Karpas-422 (cell line): ENCODE measurements at places on chromosomes 16 and 17.

GRCh38 chr16:80725566-80726162 is 78.7 kb downstream of the CDYL2 start:
- no peaks in the 10 kb centered on the region for H3K27me3 ChIP-seq
- no peak overlapping the region for H3K4me3 ChIP-seq
- H3K4me1 ChIP-seq: no peaks in the 10 kb centered on the region
- no peak overlapping the region for H3K27ac ChIP-seq
- H3K36me3 ChIP-seq: no peaks in the 10 kb centered on the region

DNA sequence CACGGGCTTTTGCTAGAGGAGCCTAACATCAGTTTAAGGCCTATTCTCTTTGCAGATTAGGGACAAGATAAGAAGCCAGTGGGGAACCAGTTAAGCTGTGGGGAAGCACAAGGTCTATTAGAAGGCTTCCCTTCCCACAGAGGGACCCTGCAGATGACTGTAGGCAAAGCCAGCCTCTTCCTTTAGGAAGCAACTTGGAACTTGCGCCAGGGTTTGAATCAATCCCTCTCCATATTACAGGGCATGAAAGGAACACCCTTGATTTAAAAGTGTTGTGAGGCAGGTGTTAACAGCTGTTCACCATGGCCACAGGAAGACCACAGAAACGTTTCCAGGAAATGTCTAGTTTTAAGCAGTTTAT is 77.3 kb downstream of the RPTOR start:
- H3K4me1 ChIP-seq: peaks cover 41% of the 10 kb centered on the region
- no peak overlapping the region for H3K4me3 ChIP-seq
- H3K27ac ChIP-seq: no peak overlapping the region

DNA sequence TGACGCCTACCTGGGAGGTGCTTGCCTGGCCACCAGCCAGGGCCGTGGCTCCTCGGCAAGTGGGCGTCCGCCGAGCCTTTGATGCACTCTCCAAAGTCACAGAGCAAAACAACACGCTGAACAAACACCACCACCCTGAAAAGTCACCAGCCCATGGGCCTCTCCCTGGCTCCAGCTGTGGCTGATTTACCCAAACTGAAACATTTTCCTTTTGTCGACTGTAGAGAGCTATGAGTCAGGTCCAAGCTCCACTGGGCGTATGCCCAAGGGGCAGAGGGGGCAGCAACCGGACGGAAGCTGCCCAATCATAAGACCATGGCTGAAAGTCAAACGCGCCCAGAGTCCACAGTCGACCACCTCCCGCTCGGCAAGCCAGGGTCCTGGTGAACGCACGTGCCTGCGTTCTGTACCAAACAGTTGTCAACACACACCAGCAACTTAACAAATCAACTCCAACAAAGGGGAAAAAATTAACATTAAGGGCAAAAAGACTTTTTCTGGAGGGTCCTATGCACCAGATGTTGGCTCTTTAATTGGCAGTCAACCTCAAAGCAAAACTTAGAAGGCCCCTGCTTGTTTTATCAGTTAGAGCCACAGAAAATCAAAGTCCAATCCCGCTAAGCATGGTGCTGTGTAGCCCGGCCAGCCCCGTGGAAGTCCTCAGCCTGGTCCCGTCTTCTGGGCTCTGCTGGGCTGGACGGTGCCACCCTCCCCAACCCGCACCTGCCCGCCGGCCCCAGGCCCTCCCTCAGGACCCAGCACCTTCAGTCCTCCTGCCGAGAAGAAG is 47.3 kb downstream of the TBC1D16 start:
- DNase-seq: no peak
- H3K27me3 ChIP-seq: no peaks in the 10 kb centered on the region
- no peak overlapping the region for H3K4me3 ChIP-seq
- H3K4me1 ChIP-seq: peaks cover 2% of the 10 kb centered on the region
- no peaks in the 10 kb centered on the region for H3K36me3 ChIP-seq

GRCh38 chr16:88370365-88370764 is 12.4 kb upstream of the ZNF469 start:
- H3K27me3 ChIP-seq: no peaks in the 10 kb centered on the region
- no peak overlapping the region for H3K4me3 ChIP-seq
- H3K36me3 ChIP-seq: no peaks in the 10 kb centered on the region
- H3K27ac ChIP-seq: no peak overlapping the region
- H3K4me1 ChIP-seq: no peaks in the 10 kb centered on the region
- no peak for DNase-seq

- 0 out of 2 replicates have a peak, but pooled peaks cover 2% of the 10 kb centered on the region for H3K27me3 ChIP-seq
- H3K36me3 ChIP-seq: no peaks in the 10 kb centered on the region
- H3K4me3 ChIP-seq: no peak overlapping the region
- no peaks in the 10 kb centered on the region for H3K4me1 ChIP-seq
Measured at GRCh38 chr17:45666046-45666600, 118.0 kb upstream of the CRHR1 start.

GRCh38 chr17:17537311-17538099 is 41.3 kb upstream of the RASD1 start:
- H3K27ac ChIP-seq: no peak overlapping the region
- H3K4me1 ChIP-seq: no peaks in the 10 kb centered on the region
- no peak overlapping the region for H3K4me3 ChIP-seq
- no peak for DNase-seq
- no peaks in the 10 kb centered on the region for H3K36me3 ChIP-seq

DNA sequence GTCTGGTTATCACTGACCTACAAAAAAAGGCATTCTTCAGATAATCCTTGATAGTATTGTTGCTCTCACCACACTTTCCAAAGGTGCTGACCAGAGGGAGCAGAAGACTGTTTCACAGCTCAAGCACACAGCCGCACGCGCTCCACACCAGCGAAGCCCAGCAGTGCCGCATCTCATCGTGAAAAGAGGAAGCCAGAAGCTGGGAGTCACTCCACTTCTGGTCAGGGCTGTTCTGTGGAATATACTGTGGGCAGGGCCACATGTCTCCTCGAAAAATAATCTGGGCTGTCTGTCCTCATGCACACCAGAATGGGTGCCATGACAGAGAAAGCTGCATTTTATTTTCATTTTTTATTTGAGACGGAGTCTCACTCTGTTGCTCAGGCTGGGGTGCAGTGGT is 7.3 kb upstream of the PRSS36 start:
- H3K27ac ChIP-seq: no peak overlapping the region
- H3K27me3 ChIP-seq: no peaks in the 10 kb centered on the region
- DNase-seq: no peak
- H3K4me1 ChIP-seq: no peaks in the 10 kb centered on the region

GRCh38 chr16:66116163-66117002 is 250.1 kb upstream of the CDH5 start:
- no peaks in the 10 kb centered on the region for H3K4me1 ChIP-seq
- DNase-seq: no peak
- H3K27me3 ChIP-seq: no peaks in the 10 kb centered on the region
- no peak overlapping the region for H3K27ac ChIP-seq
- H3K4me3 ChIP-seq: no peak overlapping the region
- no peaks in the 10 kb centered on the region for H3K36me3 ChIP-seq

DNA sequence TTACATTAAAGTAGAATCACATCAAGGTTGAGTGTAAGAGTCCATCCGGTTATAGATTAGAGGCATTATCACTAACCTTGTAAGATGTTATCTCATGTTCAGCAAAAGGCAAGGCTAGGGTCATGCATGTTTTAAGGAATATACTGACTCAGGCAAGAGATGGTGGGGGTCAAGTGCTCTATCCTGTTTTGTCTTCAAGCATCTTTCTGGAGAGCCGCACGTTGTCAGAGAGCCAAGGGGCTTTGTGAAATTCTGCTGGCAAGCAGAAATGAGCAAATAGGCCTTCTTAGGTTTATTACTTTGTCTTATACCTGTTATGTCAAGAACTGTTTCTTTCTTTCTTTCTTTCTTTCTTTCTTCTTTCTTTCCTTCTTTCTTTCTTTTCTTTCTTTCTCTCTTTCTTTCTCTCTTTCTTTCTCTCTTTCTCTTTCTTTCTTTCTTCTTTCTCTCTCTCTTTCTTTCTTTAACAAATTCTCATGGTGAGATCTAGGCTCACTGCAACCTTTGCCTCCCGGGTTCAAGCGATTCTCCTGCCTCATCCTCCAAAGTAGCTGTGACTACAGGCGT is 47.3 kb upstream of the IL34 start:
- no peak overlapping the region for H3K4me3 ChIP-seq
- no peaks in the 10 kb centered on the region for H3K36me3 ChIP-seq
- no peak for DNase-seq
- no peak overlapping the region for H3K27ac ChIP-seq
- no peaks in the 10 kb centered on the region for H3K27me3 ChIP-seq
- H3K4me1 ChIP-seq: no peaks in the 10 kb centered on the region

- H3K36me3 ChIP-seq: peaks cover 10% of the 10 kb centered on the region
- H3K4me3 ChIP-seq: no peak overlapping the region
- no peak for DNase-seq
- peaks cover 26% of the 10 kb centered on the region for H3K4me1 ChIP-seq
Measured at GRCh38 chr17:82447876-82448275, 2.7 kb downstream of the CYBC1 start.

DNA sequence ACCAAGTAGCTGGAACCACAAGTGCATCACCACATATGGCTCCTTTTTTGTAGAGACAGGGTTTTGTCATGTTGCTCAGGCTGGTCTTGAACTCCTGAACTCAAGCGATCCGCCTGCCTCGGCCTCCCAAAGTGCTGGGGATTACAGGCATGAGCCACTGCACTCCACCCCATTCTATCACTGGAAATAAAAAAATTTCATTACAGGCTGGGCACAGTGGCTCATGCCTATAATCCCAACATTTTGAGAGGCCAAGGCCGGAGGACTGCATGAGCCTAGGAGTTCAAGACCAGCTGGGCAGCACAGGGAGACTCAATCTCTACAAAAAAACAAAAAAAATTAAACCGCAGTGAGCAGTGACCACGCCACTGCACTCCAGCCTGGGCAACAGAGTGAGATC is 60.1 kb downstream of the BRIP1 start:
- no peak overlapping the region for H3K27ac ChIP-seq
- no peaks in the 10 kb centered on the region for H3K27me3 ChIP-seq
- DNase-seq: no peak
- H3K4me1 ChIP-seq: no peaks in the 10 kb centered on the region
- peaks cover 2% of the 10 kb centered on the region; the same call in 1 of the 2 replicates for H3K36me3 ChIP-seq

DNA sequence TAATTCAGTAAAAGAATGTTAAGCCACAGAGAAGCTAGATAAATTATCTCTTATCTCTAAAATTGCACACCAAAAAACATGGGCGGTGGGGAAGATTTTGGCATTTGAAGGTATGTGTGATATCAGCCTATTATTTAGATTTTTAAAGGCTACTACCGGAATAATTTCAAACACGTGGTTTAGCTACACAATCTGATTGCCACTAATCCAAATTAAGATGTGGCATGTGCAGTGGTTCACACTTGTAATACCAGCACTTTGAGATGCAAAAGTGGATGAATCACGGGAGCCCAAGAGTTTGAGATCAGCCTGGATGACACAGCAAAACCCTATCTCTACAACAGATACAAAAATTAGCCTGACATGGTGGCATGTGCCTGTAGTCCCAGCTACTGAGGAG is 584.5 kb downstream of the HS3ST4 start:
- DNase-seq: no peak
- H3K36me3 ChIP-seq: no peaks in the 10 kb centered on the region

DNA sequence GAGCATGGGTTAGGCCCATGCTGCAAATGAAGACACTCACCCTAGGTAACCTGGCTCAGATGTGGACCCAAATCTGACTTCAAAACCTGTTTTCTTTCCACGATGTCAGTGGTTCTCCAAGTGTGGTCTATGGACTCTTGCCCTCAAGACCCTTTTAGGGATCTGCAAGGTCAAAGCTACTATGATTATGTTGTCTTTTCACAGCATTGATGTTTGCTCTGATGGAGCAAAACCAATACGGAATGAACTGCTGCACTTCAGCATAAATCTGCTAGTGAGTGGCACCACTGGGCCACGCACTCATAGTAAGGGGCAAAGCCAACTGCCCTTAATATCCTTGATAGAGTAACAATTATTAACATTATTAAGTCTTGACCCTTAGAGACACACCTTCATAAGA is 21.6 kb upstream of the TRIM25 start:
- peaks cover 13% of the 10 kb centered on the region for H3K4me1 ChIP-seq
- no peak overlapping the region for H3K4me3 ChIP-seq
- no peak overlapping the region for H3K27ac ChIP-seq
- peaks cover 32% of the 10 kb centered on the region; the same call in 1 of the 2 replicates for H3K36me3 ChIP-seq
- no peaks in the 10 kb centered on the region for H3K27me3 ChIP-seq

- no peak overlapping the region for H3K4me3 ChIP-seq
- no peaks in the 10 kb centered on the region for H3K4me1 ChIP-seq
Measured at GRCh38 chr17:7633093-7633492, 3.2 kb downstream of the SHBG start.

DNA sequence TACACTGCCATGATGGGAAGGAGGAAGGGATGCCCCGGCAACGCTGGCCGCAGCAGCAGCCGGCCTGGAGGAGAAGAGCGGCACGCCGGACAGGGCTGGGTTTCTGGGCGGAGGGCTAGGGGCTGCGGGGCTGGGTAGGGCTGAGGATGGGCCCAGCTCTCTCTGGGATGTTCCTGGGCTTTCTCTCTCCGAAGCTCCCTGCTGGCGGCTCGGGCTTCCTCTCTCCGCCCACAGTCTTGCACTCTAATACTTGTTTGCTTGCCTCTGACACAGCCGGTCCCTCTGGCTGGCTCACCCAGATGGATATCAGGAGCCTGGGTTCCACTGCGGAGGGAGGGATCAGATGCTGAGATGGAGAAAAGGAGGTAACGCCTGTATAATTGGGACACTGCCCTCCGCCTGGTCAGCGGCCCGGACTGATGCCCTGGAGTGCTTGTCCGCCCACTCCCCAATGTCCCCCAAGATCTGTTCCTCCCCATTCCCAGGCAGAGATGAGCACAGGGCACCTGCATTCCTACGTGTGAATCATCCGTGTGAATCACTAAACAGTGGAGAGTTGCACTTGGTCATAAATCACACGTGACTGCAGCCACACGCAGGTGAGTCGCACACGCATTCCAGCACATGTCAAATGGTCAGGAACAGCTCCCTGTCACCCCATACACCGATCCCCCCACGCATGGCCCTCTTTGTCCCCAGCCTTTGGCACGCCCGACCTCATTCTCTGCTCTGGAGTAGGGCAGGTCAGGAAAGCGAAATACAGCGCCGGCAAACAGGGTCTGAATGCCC is at the start of gene ALOXE3:
Gene ALOXE3, minus strand, starts transcription at position 535 of the 789 bp plus-strand sequence. Its CDS starts 524 bp downstream, at position 11.
- no peaks in the 10 kb centered on the region for H3K36me3 ChIP-seq
- peak within 1 kb of the TSS; percentile 78 for H3K27ac ChIP-seq
- DNase-seq: no peak
- H3K4me3 ChIP-seq: peak within 1 kb of the TSS; percentile 76

- H3K36me3 ChIP-seq: no peaks in the 10 kb centered on the region
- no peak overlapping the region for H3K4me3 ChIP-seq
- H3K4me1 ChIP-seq: no peaks in the 10 kb centered on the region
- DNase-seq: peak; percentile 21
- H3K27me3 ChIP-seq: no peaks in the 10 kb centered on the region
Measured at GRCh38 chr17:80291691-80292487, 31.2 kb downstream of the RNF213 start.

GRCh38 chr17:82696916-82697807 is 1.3 kb downstream of the RAB40B start:
- no peaks in the 10 kb centered on the region for H3K4me1 ChIP-seq
- H3K27ac ChIP-seq: no peak overlapping the region
- no peaks in the 10 kb centered on the region; the same call in 1 of the 2 replicates for H3K36me3 ChIP-seq
- H3K4me3 ChIP-seq: no peak overlapping the region
- no peak for DNase-seq

DNA sequence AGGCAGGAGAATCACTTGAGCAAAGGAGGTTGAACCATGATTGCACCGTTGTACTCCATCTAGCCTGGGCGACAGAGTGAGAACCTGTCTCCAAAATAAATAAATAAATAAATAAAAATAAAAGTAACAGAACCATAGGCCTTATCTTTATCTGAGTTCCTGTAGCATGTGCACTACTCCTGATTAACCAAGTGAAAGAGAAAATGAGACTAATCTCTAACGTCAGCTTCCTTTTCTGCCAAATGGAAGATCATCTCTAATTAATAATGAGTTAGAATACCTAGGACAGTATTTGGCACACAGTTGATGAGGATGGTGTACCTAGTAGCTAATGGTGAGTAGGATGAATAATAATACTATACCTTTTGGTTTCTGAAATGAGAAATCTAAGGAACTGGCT is 520.4 kb downstream of the WWOX start:
- H3K36me3 ChIP-seq: no peaks in the 10 kb centered on the region
- H3K27ac ChIP-seq: no peak overlapping the region
- no peaks in the 10 kb centered on the region for H3K4me1 ChIP-seq
